ELR (cell line): ENCODE measurements at places on chromosomes 5 and 9.

DNA sequence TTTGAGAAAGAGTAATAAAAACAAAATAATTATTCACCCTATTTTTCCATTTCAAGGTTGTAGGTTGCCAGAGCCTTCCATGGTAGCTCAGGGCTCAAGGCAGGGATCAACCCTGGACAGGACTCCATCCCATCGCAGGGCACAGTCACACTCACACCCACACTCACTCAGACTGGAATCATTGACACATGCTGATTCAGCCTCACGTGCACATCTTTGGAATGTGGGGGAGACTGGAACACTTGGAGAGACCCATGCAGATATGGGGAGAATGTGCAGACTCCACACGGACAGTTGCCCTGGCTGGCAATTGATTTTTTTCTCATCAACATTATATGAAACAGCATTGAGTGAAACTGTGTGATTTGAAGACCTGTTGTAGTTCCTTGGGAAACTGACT, 234.1 kb downstream of the ADGRV1 start:
- peak; percentile 48 for DNase-seq

GRCh38 chr5:103896593-103896992, 334.0 kb upstream of the NUDT12 start:
- DNase-seq, result no peak

- no peak for DNase-seq
Measured at GRCh38 chr5:150085191-150085912, 1.0 kb downstream of the CSF1R start.

DNA sequence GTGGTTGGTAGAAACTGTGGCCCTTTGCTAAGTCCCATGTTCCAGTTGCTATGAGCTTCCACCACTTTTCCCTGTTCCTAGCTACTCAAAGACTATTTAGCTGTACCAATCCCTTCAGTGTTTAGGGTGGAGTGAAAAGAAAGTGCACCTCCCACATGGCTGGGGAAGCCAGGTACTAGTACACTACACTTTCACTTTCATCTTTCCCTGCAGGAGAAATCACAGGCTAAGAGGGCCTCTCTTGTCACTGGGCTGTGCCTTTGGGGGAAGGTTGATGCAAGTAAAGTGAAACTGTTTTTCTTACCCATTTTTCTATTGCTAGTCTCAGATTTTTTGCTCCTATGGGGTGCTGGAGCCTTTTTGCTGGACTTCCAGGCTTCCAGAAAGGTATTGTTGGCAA, 33.5 kb upstream of the CKS2 start:
- DNase-seq, result peak; percentile 29

DNA sequence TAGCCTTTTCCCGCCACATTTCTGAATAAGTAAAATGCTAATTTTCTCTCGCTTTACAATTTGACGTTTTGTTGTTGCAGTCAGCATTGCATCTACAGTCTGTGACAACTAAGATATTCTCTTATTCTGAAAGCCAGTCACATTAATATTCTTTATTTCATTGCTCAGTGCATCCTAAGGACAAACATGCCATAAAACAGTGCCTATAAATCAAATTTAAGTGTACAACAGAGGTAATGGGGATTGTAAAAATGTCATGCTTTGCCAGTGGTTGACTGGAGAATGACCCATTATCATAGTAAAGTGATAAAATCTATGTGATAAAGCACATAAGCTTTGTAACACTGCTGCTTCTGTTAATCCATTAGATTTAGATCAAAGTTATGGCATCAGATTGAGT, 1850.0 kb upstream of the ACO1 start:
- no peak for DNase-seq

DNA sequence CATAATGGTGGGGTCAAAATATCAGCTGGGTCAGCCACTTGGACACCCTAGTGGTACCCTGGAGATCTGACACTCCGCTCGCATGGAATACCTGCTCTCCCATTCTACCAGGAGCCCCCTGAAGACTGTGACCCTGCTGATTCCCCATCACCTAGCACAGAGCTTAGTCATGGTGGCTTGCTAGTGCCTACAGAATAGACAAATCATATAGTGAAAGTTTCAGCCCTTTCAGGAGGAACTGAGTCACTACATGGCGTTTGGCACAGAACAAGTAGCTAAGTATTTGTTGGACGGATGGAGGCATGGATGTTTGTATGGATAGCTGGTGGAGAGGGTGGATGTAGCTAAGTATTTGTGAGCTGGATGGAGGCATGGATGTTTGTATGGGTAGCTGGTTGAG, 65.3 kb downstream of the LMX1B start:
- DNase-seq, result no peak

- no peak for DNase-seq
Measured at GRCh38 chr9:120413121-120414048, 166.6 kb downstream of the CDK5RAP2 start.

DNA sequence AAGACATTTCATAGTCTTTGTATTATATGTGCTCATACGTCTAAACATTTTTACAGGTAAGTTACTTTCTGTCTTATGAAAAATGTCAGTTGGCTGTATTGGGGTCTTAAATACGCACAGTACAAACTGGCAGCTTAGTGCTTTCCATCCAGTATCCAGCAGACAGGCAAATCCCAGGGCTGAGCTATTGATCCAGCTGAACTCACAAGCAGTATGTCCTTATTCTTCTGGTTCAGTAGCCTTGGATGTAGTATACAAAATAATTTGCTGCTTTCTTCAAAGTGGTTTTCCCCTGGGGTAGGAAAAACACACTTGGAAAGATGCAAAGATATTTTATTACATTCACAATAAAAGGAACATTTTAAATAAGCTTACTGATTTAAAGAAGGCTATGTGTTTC, 617.2 kb downstream of the NR2F1-AS1 start:
- no peak for DNase-seq

GRCh38 chr9:113978725-113979342, 99.3 kb downstream of the AMBP start:
- no peak for DNase-seq

DNA sequence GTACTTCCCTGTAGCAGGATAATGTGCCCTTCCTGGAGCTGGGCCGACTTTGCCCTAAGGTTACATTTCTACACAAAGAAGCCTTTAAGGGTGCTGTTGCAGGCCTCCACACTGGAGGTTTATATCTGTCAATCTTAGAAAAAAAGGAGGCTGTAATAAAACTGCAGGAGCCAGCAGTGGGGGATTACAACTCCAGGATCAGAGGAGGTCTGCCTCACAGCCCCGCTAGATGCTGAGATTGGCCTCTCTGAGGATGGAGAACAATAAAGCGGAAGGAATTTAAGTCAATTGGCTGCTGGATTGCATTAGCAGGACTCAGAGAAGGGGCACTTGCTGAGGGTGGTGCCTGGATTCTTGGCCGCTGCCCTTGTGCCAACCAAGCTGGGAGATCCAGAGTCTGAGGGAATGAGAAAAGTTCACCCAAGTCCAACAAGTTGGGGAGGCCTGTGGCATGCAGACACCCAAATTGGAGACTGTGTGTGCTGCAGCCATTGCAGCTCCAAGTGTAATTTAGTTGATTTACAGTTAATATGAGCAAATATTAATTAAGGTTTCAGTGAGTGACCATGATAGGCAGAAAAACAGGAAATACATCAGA, 99.0 kb upstream of the SSBP2 start:
- DNase-seq, result no peak

DNA sequence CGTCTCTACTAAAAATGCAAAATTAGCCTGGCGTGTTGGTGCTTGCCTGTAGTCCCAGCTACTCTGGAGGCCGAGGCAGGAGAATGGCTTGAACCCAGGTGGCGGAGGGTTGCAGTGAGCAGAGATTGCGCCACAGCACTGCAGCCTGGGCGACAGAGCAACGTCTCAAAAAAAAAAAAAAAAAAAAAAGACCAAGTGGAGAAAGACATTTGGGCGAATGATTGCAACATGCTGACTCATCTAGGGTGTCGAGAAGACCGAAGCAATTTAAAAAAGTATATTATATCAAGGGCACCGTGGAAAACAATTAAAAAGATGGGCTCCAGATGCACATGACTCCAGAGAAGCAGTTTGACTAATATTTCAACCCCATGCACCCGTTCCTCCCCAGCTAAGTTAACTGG, 9.2 kb downstream of the KLF4 start:
- peak; percentile 72 for DNase-seq
